CD4-positive, alpha-beta memory T cell (primary cell): ENCODE measurements at places on chromosomes 7 and 10.
A peak's percentile ranks its signal among the peaks of the same experiment; 100 is the strongest.

GRCh38 chr10:110163192-110163773, 44.1 kb upstream of the MXI1 start:
- no peak for DNase-seq

- DNase-seq, result no peak
These were observed at the start of gene HECW1 for GRCh38 chr7:43112459-43112940. Gene HECW1 (plus strand): TSS chr7:43112647. CDS start chr7:43243906, 131,259 bp downstream.

DNA sequence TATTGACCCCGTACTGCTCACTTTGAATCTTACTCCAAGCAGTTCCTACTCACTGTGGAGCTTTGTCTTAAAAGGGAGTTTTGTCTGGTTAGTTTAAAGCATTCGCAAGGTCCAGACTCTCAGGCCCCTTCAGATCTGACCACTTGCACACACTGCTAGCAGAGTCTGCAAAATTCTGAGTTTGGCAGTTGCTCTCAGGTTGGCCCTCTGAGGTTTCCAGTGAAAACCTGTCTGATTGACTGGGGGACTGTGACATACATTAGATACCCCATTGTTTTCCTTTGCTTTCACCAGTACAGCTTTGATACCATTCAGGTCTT, 149.2 kb downstream of the XPNPEP1 start:
- no peak for DNase-seq

DNA sequence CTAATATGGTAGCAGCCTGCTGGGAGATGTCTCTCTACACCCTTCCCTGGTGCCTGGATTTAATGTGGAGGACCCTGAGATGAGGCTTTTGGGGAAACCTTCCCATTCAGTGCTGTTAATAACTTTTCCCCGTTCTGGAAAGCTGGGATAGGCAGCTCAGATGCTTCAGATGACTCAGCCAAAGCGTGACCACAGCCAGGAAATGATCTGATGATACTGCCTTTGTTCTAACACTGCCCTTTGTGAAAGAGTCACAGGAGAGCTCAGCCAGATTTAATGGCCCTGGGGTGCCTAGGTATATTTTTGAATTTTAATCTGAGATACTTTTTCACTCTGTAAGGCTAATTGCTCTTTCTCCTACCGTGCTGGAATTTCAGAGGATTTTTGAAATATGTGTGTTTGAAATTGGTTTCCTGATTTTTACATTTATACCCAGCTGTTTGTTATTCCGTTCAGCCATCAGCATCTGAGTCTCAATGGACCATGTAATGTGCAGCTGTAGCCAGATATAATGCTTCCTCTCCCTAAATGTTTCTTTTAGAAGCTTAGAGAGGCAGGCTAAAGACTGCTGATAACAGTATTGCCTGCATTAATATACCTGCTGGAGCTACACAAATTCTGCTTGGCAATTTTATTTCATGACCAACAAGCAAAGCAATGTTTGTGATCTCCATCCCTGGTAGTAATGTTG, 17.8 kb downstream of the CELF2 start:
- no peak for DNase-seq

DNA sequence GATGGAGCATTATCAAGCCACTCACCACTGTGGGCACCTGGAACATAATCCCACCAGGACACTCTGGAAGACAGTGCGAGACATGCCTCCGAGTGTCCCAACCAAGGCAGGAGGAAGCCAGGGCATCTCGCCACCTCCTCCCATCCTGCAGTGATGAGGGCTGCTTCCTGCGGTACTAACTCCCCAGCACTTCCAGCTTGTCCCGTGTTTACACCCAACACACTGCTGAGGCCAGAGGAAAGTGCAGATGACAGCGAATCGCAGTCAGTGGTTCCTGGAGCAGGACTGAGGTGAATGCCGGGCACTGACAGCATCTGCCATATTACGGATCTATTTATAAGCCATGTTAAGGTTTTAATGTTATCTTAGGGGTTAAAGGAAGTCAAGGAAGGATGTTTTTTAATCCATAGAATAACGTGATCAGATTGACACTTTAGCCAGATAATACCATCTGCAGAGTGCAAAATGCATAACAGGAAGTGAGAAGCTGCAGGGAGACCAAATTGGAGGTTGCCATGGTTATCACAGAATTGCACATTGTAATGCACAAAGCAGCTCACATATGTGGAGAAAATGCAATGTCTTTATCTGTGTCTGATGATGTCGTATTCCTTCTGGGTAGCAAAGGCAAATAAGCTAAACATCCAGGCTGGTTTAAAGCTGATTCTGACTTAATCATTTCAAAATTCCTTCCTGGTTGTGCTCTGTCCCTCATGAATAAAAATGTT, 314.1 kb upstream of the C7orf33 start:
- DNase-seq, result peak; percentile 8

- DNase-seq, result no peak
These were observed 75.9 kb downstream of the SHOC2 start for GRCh38 chr10:110995301-110995700.

DNA sequence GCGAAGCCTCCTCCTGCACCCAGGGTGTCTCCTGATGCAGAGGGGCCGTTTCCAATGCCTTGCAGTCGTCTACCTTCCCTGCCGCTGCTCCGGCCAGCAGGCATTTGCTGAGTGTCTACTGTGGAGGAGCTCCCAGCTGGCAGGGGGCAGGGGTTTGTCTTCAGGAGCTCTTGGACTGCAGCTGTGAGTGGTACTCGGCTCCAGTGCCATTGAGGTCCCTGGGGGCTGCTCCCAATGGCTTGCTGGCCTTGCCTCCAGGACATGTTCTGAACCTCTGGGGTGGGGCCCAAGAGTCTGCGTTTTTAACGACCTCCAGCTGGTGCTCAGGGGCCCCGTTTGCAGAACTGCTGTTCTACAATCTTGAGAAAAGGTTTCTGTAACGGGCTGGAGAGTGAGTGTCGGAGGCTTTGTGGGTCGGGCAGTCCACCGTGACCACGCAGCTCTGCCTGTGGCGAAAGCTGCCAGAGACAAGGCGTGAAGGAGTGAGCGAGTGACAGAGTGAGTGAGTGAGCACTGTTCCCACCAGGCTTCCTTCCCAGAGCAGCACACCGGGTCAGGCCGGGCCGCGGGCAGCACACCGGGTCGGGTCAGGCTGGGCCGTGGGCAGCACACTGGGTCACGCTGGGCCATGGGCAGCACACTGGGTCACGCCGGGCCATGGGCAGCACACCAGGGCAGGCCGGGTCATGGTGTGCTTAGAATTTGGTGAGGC, 520.2 kb downstream of the PTPRN2 start:
- DNase-seq, result no peak
